AG08395 (cell line): ENCODE measurements at places on chromosomes 7 and 10.
A peak's percentile ranks its signal among the peaks of the same experiment; 100 is the strongest.

- DNase-seq: no peak
Observed at GRCh38 chr7:20447021-20447650, 116.4 kb downstream of the ITGB8 start.

GRCh38 chr10:65377687-65378086 lies 1548.1 kb upstream of the LRRTM3 start:
- no peak for DNase-seq

- no peak for DNase-seq
Observed at GRCh38 chr7:71135663-71136062, 3.7 kb downstream of the GALNT17 start.

DNA sequence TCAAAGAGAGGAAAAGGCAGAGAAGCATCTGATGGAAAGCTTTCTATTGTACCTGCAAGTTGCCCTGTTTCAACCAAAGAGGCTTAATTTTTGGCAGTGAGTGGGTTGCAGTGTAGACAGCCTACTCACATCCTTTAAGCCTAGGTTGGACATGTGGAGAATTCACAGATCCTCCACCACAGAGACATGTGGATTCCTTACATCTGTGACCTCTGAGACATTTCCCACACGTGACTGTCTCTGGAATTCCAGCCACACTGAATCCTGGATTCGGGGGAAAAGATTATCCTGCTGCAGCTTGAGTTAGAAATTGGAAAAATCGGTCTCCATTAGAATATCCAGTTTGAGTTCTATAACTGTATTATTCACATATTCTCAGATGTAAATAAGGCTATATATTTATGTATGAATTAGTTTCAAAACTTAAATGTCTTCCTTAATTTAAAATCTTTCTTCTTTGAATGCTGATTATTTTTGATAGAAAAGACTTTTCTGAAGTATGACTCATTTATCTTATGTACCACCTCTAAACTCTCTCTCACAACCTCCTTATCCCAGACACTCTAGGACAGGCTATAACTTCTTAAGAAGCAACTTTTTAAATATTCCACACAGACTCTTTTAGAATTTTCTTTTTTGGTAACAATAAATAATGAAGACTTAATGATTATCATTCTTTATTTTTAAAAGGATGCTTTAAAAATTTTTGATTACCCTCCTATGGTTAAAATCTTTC lies 123.3 kb downstream of the TWIST1 start:
- no peak for DNase-seq

GRCh38 chr7:41567031-41567730 lies 135.7 kb downstream of the INHBA start:
- DNase-seq: no peak

- no peak for DNase-seq
Observed at GRCh38 chr10:76459016-76459730, 1027.7 kb downstream of the LRMDA start.

- DNase-seq: peak; percentile 29
Observed at GRCh38 chr7:76054123-76055120, 6.5 kb downstream of the MDH2 start.

DNA sequence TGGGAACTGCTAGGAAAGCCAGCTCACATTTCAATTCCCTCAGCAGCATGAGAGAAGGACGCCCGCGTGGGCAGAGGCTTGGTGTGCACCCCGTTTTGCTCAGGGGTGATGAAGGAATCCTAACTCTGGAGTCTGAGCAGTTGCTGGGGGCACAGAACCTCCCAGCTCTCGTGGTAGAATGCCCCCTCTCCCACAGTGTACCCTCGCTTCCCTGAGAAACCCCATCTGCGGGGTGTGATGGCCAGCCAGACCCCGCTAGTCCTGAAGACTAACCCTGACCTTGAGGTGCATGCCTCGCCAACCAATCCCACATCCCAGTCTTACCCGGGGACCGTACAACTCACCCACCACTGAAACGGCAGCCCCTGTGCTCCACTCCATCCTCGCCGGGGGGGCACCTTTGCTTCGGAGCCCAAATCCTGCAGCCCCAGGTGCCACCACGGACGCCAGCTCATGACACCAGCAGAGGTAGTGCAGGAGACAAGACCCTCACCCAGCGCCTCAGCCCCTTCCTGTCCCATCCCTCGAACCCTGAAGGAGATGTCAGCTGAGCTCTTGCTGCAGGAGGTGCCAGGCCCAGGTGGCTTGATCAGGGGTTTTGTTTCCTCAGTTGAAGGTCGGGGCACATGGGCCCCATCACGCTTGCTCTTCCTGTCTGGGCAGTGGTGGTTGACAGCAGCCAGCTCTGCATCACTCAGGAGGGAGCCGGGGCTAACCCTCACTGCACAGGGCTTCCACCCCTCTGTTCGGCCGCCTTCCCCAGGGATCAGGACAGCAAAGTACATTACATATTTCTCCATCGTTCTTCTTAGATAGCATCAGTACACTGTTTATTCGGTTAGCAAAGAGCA lies 236.5 kb downstream of the MGMT start:
- DNase-seq: no peak
